Neural progenitor cell (in vitro differentiated cells): ENCODE measurements at places on chromosomes 12 and 14. TPM values are rescaled to one million over a fixed set of nuclear protein-coding genes. Genes with fewer than 3 reads are reported as not detected.

DNA sequence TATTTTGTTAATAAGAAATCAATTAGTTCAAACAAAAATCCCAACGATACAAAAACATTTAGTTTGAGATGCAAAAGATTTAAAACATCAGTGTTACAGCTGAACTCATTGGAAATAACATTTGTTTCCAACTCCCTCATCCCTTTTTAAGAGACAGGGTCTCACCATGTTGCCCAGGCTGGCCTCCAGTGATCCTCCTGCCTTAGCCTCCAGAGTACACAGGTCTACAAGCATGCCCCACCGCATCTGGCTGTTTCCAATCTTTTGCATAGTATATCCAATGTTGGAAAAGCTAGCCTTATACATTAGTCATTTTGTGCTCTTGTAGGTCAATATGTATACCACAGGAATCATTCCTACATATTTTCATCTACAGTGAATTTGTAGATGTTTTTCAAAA lies 11.5 kb downstream of the RSRC2 start:
- no peak overlapping the region for H3K27ac ChIP-seq
- H3K4me3 ChIP-seq, result no peak overlapping the region
- no peak for DNase-seq
- H3K4me1 ChIP-seq, result no peaks in the 10 kb centered on the region

WASHC3 gene
- total RNA-seq, result 28.5 and 35.9 TPM in 2 replicates

NTS gene
- total RNA-seq, result 0.40 TPM in 1 of 2 replicates, not detected in the other

ALX1 gene
- 3.9 and 5.6 TPM in 2 replicates for total RNA-seq

DNA sequence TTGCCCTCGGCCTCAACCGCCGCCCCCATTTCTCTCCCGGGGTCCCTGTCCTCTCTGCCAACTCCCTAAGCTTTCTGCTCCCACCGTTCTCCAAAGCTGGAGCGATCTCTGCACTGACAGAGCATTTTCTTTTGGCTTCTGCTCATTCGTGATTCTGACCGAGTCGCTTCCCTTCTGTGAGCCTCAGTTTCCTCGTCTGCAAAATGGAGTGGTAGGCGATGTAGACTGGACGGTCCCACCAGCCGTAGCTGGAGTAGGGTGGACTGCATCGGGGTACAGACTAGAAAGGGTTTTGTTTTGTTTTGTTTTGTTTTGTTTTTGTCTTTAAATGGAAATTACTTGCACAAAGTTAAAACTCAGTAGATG lies 2.4 kb downstream of the VSX2 start:
- DNase-seq, result no peak
- H3K4me1 ChIP-seq, result peaks cover 47% of the 10 kb centered on the region
- no peak overlapping the region for H3K27ac ChIP-seq
- H3K36me3 ChIP-seq, result no peaks in the 10 kb centered on the region
- peak overlapping the region; percentile 45 for H3K4me3 ChIP-seq

KRT78 gene
- total RNA-seq, result not detected in 2 replicates

CFL2 gene
- 24.5 and 105 TPM in 2 replicates for total RNA-seq
